ENCODE measurements at places on chromosomes 7 and 10.

DNA sequence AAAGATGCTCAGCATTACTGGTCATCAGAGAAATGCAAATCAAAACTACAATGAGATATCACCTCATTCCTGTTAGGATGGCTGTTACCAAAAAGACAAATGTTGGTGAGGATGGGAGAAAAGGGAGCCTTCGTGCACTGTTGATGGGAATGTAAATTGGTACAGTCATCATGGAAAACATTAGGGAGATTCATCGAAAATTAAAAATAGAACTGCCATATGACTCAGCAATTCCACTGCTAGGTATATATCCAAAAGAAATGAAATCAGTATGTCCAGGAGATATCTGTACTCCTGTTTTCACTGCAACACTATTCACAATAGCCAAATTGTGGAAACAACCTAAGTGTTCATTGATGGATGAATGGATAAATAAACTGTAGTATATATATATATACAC is 228.1 kb downstream of the ACTR3B start:
- no peak for DNase-seq

DNA sequence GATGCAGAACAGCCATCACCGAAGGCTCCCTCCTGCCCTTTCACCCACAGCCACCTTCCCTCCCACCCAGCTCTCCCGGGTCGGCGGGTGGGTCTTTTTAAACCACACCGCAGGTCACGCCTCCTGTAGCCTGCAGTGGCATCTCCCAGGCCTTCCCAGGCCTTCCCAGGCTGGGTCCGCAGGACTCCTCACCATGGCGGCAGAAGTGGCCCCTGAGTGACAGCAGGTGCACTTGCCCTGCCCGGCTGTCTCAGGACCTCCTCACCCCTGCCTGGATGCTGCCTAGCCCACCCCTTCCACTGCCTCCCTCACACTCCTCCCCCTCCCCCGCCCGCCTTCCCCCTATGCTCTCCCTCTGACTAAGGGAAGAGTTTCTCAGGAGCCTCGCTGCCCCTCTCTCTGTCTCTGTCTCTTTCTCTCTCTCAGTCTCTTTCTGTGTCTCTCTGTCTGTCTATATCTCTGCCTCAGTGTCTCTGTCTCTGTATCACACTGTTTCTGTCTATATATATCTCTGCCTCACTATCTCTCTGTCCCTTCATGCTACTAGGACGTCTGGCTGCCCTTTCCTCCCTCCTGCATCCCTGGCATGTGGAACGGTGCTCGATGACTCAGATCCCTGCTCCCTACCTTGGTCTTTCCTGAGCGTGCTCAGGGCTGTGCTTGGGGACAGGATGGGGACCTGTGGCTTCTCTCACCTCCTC is 57.5 kb downstream of the GLRX3 start:
- DNase-seq: no peak

- DNase-seq: no peak
These were observed 45.3 kb upstream of the BAMBI start for GRCh38 chr10:28631896-28632583.

DNA sequence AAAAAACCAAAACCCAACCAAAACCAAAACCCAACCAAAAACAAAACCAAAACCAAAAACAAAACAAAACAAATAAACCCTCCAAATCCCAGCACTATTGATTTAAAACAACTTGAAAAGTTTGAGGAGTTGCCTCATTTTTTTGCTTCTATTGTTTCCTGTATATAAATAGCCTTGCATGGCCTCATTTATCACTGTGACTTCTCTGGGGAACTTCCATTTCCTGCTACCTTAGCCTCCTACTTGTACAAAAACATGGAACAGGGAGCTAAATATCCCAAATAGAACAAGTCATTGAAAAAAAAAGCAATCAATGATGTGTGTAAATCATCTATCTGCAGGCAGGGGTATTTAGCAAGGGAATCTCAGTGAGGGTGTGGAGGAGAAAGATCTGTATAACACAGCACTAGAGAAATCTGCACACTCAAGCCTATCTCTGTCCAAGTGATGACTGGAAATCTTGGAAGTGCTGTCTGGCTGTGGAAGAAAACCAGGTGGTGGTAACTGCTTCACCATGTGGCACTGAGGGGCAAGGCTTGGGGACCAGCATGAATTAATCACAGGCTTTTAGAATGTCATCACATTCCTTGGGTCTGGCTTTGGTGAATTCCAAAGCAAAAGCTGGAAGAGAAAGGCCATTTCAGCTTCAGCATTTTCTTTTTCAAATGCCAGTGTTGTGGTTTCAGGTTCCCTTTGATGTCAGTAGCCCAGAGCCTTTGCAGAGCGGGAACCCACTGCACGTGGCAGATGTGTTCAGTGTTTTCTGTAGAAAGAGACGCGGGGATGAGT is 349.5 kb upstream of the ZNF32 start:
- DNase-seq: peak; percentile 77

DNA sequence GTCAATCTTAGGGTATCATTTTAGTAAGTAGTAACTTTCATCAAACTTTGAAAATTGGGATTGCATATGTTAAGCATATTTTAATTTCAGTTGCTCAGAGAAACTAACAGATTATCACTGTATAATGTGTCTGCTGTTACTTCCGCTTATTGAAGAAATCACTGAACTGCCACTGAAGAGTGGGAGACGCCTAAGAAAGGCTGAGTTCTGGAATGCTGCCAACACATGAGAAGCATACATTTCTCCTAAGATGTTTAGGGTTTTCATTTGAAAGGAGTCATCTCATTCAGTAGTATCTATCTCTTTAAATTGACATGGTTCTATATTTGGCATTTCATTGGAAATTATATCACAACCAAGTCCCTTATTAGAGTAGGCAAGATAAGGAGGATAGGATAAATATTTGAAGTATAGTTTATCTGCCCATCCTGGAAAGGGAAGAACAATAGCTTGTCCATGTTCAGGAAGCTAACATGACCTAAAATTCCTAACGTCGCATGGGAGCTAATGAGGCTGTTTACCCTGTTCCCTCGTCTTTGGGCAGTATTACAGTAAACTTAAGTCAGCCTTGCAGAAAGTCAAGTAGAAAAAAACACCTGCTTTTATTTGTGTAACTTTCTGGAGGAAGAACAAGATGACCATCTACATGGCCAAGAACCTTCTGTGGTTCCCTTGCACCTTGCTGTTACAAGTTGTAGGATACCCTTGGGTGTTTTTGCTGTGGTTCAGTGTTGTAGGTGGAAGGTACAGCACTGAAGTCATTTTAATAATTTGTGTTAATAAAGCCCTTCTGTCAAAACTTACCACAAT is 67.3 kb downstream of the NHLRC2 start:
- DNase-seq: no peak

DNA sequence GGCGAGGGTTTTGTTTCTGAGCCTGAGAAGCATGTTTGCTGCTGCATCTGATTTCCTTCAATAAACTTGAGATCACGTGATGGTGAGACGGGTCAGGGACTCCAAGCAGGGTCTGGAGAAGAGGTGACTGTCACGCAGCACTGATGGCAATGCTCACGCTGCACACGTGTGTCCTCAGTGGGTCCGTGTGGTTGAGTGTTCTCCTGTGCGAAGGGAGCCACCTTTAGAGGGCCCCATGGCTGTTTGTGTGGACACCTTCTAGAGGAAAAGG is 100.4 kb downstream of the WDR37 start:
- DNase-seq: no peak

GRCh38 chr7:82678716-82679115 is 235.1 kb upstream of the CACNA2D1 start:
- DNase-seq: no peak

- peak; percentile 93 for DNase-seq
These were observed 197.5 kb upstream of the CSTF2T start for GRCh38 chr10:51896849-51897248.

- DNase-seq: no peak
These were observed 18.8 kb downstream of the CHST15 start for GRCh38 chr10:124074501-124075109.

DNA sequence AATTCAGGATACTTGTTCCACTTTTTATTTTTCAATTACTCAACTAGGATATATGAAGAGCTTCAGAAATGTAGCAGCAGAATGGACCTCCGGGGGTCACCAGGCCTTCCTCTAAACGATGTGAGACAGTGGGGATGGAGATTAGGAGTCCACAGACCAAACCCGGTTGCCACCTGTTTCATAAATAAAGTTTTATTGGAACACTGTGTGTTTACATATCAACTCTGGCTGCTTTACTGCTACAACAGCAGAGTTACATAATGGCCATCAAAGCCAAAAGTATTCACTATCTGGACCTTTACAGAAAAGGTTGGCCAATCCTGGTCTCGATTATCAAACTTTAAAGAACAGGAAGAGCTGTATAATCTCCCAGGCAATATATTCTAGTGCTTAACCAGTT is 30.8 kb downstream of the RAPGEF5 start:
- no peak for DNase-seq

DNA sequence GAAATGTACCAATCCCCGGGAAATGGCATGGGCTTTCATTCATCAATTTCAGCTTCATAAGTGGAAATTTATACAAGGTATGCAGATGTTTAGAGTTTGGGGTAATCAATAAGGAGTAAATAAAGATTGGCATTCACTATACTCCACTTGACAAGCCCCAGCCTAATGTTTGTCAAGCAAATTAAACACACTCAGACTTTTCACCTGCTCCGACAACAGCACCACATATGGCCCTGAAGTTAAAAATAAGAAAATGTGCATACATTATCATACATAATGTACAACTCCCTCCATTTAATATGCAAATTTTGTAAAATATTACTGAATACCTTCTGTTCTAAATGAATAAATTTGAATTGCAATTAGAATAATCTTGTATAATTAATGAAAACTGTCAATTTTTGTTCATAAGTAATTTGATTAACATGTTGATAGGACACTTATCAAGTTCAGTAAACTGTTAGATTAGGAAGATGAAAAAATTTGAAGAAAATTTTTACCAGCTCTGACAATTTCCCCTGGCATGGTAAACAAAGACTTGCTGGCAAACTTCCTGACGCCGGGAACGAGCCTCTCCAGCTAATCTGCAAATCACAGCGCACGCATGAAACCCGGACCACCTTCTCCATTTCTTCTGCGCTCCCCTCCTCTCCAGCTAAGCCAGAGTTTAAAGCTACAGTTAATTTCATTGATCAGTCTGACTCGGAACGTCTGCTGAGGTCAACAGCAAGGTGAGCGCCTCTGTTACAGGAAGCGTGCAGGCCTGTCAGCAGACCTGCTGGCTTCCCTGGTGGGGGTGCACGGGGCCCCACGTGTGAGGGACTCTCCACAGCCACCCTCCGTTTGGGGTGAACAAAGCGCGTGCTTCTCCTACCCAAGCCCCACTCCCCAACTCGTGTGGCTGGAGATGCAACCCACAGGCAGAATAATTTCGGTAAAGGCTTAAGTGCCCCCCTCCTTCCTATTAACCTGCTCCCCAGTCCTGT is 70.7 kb downstream of the EBF3 start:
- DNase-seq: no peak

DNA sequence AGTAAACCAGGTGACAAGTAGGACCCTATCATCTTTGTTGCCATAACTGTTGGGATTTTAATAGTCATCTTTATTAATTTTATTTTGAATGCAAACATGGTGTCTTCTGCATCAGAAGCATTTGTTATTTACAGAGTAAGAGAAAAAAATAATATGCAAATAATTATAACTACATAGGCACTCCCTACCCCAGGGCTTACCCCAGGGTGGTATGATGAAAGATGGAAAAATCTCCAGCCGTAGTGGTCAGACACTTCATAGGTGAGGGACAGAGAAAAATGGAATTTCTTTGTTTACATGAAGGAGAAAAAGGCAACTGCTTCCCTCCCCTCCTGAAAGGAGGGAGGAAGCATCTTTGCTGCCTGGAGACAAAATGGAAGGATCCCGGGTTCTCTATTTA is 29.7 kb downstream of the STOX1 start:
- DNase-seq: no peak

DNA sequence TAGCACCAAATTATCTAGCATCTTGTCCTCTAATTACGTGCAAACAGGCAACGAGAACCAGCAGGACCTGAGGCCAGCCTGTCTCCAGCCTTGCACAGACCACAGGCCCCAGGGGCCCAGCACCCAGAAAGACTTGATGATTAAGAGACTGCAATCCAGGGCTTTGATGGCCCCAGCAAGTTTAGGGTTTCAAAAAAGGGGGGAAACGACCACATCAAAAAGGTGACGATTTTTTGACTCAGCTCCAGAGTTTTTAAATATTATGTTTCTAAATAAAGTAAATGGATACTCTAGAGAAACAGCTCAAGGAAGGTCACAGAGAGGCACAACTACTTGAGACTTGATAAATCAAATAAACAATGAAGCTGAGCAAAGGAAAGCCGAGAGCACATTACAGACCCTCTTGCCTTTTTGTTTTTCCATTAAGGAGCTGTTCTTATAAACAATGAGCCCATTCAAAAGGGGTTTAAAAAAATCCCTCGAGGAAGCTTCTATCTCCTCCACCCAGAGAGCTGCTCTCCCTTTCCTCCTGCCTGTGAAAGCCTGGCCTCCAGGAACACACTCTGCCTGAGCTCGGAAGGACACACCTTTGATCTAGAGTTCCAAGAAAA is 44.1 kb downstream of the GLI3 start:
- no peak for DNase-seq

GRCh38 chr7:43764039-43764761 is 5.7 kb downstream of the BLVRA start:
- no peak for DNase-seq

DNA sequence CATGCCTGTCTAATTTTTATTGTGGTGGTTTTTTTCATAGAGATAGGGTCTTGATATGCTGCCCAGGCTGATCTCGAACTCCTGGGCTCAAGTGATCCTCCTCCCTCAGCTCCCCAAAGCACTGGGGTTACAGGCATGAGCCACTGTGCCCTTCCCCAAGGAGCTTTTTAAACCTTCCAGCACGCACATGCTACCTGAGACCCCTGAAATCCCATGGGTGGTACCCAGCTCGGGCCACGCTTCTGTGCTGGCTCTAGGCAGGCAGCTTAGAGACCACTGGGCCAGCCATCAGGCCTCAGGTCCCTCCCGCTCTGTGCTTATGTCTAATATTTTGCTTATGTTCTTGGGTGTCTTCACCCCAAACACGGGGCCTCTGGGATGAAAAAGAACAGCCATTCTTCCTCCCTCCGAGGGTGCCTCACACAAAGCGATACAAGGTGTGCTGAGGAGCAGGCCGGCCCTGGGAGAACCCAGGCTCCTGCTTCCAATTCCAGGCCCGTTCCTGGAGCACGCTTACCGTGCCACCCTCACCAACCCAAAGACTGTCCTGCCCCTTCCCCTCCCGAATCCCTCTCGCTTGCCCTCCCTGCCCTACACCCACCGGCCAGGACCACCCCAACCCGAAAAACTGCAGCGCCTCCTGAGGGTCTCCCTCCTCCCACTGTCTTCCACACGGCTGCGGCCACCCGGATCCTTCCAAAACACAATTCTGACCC is 10.9 kb downstream of the SPOCK2 start:
- no peak for DNase-seq

- DNase-seq: no peak
These were observed 16.3 kb downstream of the CUL1 start for GRCh38 chr7:148715027-148715426.

DNA sequence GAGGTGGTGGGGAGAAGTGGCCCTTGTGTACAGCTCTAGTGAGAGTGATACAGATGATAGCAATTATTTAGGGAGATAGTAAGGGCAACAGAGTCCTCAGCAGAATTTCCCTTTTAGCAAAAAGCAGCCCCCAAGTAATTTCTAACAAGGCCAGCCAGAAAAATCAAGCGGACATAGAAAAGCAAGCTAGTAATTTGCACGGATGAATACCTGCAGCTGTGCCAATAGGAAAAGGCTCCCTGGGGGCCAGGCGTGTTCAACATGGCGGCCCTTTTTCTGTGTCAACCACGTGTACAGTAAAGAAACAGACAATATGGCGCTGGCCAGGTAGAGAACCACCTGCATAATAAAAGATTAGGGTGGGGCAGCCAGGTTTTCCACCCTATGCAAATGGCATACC is 7.4 kb downstream of the MCM10 start:
- DNase-seq: no peak

- DNase-seq: no peak
These were observed 98.2 kb upstream of the ASAH2 start for GRCh38 chr10:50349554-50349953.
